ENCODE measurements at places on chromosomes 5 and 9.

GRCh38 chr5:15566789-15567188, 66.8 kb downstream of the FBXL7 start:
- peak; percentile 19 for DNase-seq

DNA sequence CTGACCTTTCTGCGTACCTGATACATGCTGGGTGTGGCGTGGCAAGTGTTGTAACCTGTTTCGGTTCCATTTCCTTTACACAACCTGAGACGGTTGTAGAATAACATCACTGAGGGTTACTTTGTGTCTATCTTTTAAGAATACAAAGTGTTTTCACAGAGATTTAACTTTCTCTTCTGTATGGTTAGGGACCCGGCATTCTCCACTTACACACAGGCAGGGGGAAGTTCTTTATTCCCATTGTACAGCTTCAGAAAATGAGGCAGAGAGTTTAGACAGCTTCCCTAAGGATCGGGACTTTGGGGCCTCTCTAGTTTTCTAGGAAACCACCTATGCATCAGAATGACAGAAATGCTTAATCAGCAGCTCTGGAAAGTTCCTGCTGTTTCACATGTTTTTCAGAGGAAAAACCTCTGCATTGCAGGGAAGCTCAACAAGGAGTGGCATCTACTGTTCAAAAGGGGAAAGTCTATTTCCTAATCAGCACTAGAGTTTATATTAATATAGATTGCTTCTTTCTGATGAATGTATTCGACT, 41.3 kb downstream of the CAST start:
- DNase-seq, result peak; percentile 66

DNA sequence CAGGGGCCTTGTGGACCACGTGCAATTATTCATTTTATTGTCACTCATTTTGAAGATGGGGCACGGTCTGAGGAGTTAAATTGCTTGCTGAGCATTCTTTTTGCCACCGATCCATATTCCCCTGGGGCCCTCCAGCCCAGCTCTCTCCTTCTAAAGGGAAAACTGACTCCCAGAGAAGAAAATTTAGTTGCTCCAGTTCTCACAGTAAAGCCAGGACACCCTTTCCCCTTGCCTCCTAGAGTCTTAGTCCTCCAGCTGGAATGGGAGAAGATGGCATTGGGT, 1.0 kb upstream of the PANK3 start:
- DNase-seq, result no peak

DNA sequence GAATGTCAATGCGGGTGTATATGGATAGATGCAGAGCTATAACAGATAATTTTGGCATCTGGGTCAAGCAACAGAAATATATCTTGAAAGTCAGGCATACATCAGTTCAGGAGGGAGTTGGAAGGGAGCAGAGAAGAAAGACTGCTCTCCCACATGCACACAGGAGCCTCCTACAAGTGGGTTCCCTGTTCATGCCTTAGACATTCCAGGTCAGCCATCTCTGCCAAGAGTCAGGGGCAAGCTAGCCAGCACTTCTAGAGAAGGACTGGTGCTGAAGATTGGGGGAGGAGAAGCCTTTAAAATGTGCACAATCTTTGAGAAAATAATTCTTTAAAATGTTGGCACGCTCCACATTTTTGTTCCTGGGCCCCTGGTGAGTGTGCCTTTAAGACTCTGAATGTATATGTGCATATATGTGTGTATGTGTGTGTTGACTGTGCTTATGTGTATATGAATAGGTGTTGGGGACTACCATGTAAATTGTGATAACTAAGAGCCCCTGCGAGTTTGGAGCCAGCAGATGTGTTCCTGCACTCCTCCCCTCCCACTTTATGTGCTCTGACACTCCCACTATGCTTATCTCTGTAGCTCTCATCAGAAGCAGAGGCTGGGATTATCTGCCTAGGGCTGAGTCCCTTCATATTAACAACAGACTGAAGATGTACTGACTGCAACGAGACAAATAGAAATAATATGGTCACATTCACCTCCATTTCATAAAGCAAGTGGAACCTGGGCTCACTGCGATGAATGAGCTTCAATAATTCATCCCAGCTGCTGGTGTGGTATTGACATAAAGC, 21.5 kb upstream of the DELE1 start:
- no peak for DNase-seq

- DNase-seq, result no peak
These were observed 172.3 kb downstream of the PDZD2 start for GRCh38 chr5:31811210-31811609.

GRCh38 chr9:129816501-129817435, 7.2 kb downstream of the TOR1A start:
- DNase-seq, result no peak

GRCh38 chr5:143078313-143078712, 308.1 kb downstream of the ARHGAP26 start:
- DNase-seq, result no peak

DNA sequence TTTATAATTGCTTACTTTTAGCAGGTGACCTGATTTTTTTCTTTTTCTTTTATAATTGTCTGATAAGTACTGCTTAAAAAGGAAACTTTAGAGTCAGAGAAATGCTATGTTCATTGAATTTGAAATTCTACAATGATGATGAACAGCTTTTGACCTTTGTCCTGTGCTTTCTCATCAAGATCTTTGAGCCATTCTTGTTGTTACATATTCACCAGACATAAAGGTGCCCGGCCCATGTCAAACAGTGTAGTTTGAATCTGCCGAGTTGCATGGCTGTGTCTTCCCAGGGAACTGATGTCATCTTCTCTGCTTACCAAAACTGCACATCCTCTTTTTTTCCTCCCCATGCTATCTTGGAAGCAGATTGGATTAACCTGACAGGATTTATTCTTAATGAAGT, 163.6 kb downstream of the LRRC70 start:
- no peak for DNase-seq

- DNase-seq, result no peak
These were observed 399.6 kb downstream of the MED10 start for GRCh38 chr5:5978501-5979376.

DNA sequence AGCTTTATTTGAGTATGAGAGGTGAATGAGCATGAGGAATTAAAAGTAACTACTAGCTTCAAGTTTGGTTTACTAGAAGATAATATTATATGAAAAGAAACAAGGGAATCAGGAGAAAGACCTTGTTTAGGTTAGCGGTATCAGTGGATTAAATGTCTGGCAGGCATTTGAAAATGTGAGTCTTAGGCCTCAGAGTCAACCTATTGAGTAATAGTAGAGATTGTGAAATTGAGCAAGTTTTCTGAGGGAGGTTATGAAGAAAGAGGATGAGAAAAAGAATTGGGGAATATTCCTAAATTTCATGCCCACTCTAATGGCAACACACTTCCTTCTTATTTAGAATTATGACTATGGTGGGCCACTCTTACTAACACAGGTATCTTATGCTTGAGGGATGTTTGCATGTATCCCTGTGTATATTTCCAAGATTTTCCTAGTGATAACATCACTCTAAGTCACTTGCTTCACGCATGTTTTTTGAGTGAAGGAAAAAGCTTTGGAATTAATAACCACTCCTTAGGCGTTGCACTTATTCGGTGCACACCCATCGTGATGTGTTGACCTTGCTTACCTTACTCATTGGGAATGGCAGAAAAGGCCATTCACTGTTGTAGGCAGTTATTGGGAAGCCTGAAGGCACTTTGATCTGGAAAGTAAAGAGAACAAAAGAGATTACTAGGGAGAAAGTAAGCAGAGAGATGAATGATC, 8.2 kb upstream of the ELL2 start:
- DNase-seq, result no peak

- peak; percentile 78 for DNase-seq
These were observed 27.5 kb downstream of the FSD1L start for GRCh38 chr9:105475302-105475701.

DNA sequence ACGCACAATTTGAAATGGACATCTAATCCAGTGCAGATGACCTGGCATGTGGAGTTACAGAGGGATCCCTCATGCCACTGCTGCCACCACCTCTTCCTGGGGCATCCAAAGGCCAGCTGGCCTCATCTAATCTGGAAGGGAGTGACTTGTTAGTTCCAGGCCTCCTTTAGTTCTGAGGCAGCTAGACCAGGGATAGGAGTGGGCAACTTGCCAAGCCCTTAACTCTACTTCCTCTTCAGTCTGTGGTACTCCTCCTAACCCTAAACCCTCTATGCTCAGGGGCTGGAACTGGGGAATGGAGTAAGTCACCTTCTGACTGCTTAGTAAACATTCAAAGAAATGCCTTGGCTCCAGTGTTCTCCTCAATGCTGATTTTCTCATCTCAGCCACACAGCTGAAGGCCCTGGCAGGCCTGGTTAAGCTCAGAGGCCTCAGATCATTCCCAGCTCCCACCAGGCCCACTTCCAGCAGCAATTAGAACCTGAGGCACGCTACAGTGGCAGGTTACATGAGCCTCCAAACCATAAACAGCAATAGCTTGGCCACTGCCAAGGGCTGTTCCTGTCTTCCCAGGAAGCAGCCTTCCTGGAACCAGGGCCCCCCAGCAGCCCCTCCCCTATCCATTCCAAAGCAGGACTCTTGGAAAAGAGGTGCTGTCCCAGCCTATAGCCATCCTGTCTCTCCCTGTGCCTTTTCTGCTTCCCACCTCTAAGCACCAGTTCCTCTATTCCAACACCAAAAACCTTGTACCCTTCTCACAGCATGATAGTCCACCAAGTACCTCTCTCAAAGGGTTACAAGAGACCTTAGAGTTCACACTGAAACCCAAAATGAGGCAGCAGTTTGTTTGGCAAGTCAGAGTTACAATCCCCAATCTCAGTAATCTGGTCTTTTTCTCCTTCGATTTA, 2.0 kb downstream of the EIF4EBP3 start:
- DNase-seq, result peak; percentile 68

- no peak for DNase-seq
These were observed 16.0 kb upstream of the PTPDC1 start for GRCh38 chr9:94068257-94068656.

- no peak for DNase-seq
These were observed 128.3 kb downstream of the SLF1 start for GRCh38 chr5:94746731-94747124.

DNA sequence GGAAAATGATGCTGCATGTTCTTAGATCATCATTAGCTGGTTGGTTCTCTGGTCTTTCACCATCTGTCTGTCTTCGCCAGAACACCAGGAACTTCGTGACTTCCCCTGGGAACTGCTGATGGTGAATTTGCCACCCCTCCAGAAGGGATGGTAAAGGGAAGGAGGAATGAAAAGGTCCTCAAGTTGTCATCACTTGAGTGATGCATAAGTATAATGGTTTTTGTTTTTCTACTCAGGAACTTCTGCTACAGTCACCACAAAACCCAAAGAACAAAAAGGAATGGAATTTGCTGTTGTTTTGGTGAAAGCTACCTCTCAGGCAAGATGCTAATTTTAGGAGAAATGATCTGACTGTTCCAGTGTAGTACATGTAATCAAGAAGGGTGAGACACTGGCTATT, 328.4 kb downstream of the ARHGEF28 start:
- no peak for DNase-seq

DNA sequence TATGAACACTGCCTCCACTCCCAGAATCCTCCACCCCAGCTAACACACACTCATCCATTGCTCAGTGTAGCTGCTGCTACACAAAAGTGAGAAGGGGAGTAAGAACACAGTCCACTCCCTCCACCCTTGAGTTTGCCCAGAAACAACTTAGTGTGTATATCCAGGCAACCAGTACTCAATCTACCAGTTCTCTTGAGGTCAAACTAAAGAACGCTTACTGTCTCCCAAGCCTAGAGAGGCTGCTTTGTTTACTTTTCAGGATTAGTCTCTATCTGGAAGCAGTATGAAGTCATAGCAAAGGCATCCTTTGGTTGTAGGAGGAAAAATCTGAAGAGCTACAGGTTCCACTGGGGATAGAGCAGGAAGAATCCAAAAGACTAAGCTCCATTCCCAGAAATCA, 296.3 kb downstream of the KCNN2 start:
- no peak for DNase-seq

DNA sequence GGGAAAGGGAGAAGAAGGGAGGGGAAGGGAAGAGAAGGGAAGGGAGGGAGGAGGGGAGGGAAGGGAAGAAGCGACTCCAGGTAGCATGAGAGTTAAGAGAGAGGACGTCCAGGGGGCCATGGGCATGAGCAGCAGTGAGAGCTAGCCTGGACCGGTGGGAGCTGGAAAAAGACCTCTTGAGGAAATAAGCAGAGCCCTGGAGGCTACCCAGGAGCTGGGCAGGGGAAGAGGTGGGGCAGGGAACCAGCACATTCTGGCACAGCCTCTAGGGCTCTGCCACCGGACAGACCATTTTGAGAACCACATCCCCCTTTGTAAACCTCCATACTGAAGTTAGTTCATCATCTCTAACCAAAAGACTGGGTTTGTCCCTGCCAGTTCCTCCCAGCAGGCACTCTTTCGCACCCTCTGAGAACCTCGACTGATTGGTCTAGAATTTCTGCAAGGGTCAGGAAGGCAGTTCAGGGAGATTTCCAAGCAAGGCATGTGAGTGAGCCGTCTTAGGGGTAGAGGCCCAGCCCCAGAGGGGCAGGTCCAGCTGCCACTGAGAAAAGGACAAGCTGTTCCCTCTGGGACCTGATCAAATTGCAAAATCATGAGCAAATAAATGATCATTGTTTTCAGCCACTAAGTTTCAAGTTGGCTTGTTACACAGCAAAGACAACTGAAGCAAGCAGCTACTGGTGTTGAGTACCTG, 11.6 kb downstream of the NAIF1 start:
- peak; percentile 33 for DNase-seq

- peak; percentile 86 for DNase-seq
These were observed 192.3 kb downstream of the PALM2AKAP2 start for GRCh38 chr9:109972026-109972882.

- no peak for DNase-seq
These were observed 24.6 kb upstream of the PANK3 start for GRCh38 chr5:168603746-168604145.

DNA sequence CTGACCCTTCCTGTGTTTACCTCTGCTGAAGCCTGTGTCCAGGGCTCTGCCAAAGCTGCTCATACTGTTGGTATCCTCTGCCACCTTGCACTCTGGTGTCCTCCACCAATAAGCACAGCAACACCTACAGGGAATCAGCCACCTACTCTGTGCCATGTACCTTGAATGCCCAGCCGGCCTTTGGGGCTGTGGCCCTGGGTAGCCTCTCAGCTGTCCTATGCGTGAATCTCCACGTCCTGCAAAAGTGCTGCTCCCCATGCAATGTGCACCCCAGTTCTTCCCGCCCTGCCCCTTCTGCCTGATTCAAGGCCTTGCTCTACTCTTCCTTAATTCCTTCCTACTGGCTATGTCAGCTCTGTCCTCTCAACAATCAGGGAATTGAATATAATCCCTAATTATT, 506.5 kb downstream of the ARHGEF28 start:
- no peak for DNase-seq

GRCh38 chr5:173880306-173880985, 7.7 kb upstream of the CPEB4 start:
- no peak for DNase-seq

GRCh38 chr5:143002459-143003327, 232.5 kb downstream of the ARHGAP26 start:
- DNase-seq, result peak; percentile 90

- no peak for DNase-seq
These were observed 343.8 kb upstream of the CHD1 start for GRCh38 chr5:99272576-99272975.

- no peak for DNase-seq
These were observed 204.2 kb upstream of the KLF4 start for GRCh38 chr9:107693625-107694326.

Data from pons (tissue), 1 donor.